Fibroblast of villous mesenchyme (primary cell): ENCODE measurements at places on chromosomes 3 and 15. TPM values are rescaled to one million over a fixed set of nuclear protein-coding genes. Genes with fewer than 3 reads are reported as not detected.

Gene HACL1
- 25.8 and 33.7 TPM in 2 replicates for total RNA-seq

Gene NOX5
- total RNA-seq = 0.43 and 0.64 TPM in 2 replicates

Gene RABL3
- total RNA-seq = 16.1 and 18.1 TPM in 2 replicates

Gene CSPG4
- 86.8 and 87.0 TPM in 2 replicates for total RNA-seq

Gene SQOR
- total RNA-seq = 46.7 and 81.6 TPM in 2 replicates

Gene LIPC
- 0.86 and 0.97 TPM in 2 replicates for total RNA-seq

Gene GOLGA8O
- total RNA-seq = 0.43 and 0.64 TPM in 2 replicates

Gene LINGO1
- total RNA-seq = not detected in 2 replicates

Gene DNAJB11
- 40.9 and 60.5 TPM in 2 replicates for total RNA-seq

Gene ALDH1L1
- total RNA-seq = 0.32 and 3.9 TPM in 2 replicates

Gene SLC12A1
- not detected in 2 replicates for total RNA-seq

Gene AAGAB
- 45.7 and 50.1 TPM in 2 replicates for total RNA-seq

Gene PLCB2
- total RNA-seq = 0.43 and 0.64 TPM in 2 replicates

Gene CKMT1A
- not detected in 2 replicates for total RNA-seq

Gene KBTBD13
- total RNA-seq = not detected in 2 replicates

Gene TERC
- total RNA-seq = 168 and 175 TPM in 2 replicates

Gene GABRA5
- 0.32 and 0.43 TPM in 2 replicates for total RNA-seq

Gene LMOD3
- not detected in 2 replicates for total RNA-seq

Gene COMMD2
- 28.3 and 34.5 TPM in 2 replicates for total RNA-seq

Gene FAM219B
- total RNA-seq = 39.0 and 41.5 TPM in 2 replicates

Gene CAMK1
- 27.6 and 30.0 TPM in 2 replicates for total RNA-seq

Gene FANCD2OS
- not detected in 2 replicates for total RNA-seq

Gene DISP2
- under 0.01 TPM in 2 replicates for total RNA-seq
